ENCODE measurements at places on chromosomes 7 and 10.

GRCh38 chr10:20853276-20853675 lies 43.8 kb downstream of the NEBL start:
- no peak for DNase-seq

DNA sequence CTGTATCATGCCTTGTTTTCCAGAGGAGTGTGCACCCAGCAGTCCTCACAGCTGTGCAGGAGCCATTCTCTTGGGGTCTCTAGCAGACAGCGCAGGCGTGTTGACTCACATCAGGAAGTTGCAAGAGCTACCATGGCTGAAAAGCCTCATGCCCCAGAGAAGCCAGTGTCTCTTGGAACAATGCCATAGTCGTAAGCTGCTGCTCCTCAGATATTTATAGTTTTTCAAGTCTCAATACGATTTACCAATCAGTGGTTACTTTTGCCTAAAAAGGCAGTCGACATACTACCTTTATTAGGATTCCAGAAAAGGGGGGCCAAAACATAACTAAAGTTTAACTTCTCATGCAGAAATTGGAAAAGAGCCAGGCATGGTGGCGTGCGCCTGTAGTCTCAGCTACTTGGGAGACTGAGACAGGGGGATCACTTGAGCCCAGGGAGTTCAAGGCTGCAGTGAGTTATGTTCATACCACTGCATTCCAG lies 407.7 kb downstream of the PARD3 start:
- DNase-seq, result no peak

GRCh38 chr10:127117125-127117524 lies 79.3 kb downstream of the INSYN2A start:
- DNase-seq, result peak; percentile 71

- no peak for DNase-seq
Measured at GRCh38 chr10:73262105-73262730, 9.8 kb upstream of the MRPS16 start.

GRCh38 chr7:136326045-136326609 lies 349.0 kb upstream of the MTPN start:
- DNase-seq, result no peak

DNA sequence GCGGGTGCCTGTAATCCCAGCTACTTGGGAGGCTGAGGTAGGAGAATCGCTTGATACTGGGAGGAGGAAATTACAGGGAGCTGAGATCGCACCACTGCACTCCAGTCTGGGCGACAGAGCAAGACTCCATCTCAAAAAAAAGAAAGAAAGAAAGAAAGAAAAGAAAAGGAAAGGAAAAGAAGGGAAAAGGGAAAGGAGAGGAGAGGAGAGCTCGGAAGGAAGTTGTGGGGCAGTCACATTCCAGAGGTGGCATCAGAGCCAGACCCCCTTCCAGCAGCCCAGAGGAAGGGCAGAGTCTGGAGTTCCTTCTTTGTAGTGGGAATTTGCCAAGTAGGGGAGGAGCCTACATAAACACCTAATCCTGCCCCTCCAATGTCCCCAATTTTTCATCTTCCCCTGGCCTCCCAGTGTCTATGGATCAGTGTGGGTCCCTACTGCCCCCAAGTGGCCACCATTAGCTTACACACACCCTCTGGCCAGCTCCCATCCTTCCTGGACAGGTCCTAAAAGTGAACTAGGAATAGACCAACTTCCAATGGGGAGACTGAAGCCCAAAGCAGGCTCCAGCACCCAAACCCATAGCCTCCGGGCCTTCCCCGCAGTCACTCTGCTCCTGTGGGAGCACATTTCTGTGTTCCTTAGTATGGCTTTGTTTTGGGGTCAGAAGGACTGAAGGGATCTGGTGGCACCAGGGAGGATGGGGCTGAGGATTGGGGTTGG lies 39.6 kb upstream of the HSPB1 start:
- DNase-seq, result no peak

DNA sequence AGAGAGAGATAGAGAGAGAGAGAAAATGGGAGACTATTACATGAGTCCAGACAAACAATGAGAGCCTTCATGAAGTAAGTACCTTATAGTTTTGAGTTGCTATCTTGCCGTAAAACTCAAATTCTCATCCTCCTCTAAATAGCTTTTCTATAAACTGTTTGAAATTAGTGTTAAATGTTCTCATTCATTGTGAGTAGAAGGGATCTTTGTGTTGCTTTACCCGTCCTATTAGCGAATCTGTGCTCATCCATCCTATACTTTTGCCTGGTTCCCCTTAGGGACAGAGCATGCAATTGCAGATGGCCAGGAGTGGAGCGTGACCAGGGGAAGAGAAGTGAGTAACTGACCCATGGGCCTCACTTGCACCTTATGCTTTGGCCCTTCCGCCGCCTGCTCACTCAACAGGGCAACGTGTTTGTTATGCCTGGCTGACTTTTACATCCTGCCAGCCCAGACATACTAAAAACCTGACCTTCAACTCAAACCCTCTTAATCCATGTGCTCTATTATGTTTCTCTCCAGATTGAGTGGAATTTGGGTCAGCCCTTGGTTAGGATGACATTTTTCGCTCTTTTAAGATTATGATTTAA lies 244.2 kb upstream of the YAE1 start:
- no peak for DNase-seq

DNA sequence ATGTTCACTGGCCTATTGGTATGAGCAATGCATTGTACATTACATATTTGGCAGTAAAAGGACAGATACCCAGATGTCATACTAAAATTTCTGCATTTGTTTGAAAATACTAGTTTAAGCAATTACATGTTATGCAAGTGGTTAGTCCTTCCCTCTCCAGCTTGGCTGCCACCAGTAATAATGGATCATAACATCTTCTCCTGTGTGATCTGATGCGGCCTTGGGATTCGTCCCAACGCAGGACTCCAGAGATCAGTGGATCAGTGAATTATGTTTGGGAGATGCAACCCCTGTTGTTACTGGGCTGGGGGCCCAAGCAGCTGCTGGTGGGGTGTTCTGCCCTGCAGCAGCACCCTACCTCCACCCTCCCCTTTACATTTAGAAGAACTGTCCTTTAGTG lies 11.2 kb upstream of the PDK4 start:
- peak; percentile 60 for DNase-seq

GRCh38 chr10:101611096-101611905 lies 23.2 kb downstream of the DPCD start:
- no peak for DNase-seq

DNA sequence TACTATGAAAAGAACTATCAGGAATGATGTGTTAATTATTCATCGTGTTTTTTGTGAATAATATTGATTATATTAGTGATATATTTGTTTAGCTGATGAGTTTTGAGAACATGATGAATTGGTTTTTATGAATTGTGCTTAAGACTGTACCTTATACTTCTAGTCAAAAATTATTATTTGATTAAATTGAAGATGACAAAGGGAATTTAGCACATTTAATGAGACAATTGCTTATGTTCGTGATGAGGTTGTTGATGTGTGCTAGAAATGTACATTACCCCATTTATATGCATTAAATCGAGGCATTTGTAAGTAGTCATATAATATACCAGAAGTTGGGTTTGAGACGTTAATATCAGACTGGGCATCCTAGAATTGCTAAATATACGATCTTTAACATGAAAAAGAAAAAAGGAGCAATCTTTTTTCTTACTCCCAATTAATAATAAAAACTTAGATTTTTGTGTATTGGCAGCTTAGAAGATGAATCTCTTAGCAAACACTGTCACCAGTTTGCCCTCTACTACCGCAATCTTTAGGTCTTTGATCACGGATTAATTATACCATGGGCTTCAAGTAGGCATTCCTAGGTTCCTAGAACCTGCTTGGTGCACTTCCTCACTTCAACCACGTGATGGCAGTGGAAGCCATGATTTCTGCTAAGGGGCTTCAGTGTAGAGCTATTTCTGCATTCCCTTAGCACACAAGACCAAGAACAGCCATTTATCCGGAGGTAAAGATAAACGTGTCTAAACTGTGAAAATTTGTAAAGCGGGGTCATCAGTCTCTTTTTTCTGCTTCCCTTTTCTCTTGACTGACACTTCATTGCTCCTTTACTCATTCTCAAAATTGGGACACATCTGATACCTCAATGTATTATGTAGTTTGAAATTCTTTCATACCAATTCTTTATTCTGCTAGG lies 1.6 kb downstream of the KLHDC10 start:
- DNase-seq, result no peak

GRCh38 chr10:79353726-79354125 lies 6.5 kb downstream of the PPIF start:
- DNase-seq, result no peak

DNA sequence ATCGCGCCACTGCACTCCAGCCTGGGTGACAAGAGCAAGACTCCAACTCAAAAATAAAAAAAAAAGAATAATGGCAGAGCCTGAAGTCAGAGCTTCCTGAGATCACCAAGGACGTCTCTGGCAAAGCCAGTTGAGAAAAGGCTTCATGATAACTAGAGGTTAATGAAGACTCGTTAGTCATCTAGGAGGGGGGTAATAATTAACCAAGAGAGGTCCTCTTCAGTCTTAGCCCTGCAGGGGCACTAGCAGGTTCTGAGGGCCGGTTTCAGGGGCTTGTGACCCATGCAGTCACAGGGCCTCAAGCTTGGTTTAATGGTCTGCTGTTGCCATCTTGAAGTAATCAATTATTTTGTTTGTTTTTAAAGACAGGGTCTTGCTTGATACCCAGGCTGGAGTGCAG lies 28.6 kb upstream of the PROSER2 start:
- DNase-seq, result no peak

- no peak for DNase-seq
Measured at GRCh38 chr10:63593576-63593975, 72.4 kb downstream of the REEP3 start.

DNA sequence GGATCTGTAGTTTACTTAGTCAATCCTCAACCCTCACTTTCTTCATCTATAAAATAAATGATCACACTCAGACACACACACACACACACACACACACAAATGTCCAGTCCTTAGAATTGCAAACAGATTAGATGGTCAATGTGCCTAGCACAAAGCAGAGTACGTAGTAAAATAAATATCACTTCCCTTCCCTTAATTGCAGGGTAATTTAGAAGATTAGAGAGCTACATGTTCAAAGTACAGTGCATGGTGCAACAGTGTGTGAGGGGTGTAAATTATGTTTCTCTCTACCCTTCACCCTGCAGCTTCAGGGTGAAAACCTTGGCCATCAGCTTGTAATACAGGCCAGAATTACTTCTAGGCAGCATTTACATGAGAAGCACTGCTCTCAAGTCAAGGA lies 187.0 kb upstream of the GHITM start:
- no peak for DNase-seq

DNA sequence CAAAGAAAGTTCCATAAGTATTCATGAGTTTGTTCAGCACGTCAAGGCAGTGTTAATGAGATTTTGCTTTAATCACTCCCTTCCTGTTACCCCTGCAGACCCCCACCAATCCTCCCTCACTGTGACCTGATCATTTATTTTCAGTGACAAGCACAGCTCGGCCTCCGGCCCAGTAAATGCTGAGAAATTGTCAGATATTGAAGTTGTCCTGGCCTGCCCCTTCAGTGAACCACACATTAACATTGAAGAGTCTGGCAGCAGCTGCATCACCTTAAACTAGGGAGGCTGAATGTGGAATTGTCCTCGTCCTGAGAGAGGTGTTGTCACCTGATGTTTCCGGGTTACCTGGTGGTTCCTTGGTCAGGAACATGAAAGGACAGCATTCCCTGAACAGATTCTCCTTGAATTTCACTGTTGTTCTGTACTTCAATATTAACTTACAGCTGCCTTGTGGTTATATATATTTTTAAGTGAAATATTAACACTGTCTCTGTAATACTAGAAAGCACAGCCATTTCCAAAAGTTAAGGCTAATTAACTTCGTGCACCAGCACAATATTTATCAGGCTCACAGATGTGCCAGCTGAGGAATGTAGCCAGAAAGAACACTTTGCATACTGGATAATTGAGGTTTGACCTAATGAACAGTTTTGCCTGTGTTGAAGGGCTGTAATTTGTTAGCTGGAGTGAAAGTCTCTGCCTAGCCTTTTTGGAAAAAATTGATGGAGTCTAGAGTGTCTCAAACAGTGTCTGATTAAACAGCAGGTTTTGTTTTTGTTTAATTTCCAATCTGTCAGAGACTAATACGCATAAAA lies 265.3 kb downstream of the HDAC9 start:
- no peak for DNase-seq

DNA sequence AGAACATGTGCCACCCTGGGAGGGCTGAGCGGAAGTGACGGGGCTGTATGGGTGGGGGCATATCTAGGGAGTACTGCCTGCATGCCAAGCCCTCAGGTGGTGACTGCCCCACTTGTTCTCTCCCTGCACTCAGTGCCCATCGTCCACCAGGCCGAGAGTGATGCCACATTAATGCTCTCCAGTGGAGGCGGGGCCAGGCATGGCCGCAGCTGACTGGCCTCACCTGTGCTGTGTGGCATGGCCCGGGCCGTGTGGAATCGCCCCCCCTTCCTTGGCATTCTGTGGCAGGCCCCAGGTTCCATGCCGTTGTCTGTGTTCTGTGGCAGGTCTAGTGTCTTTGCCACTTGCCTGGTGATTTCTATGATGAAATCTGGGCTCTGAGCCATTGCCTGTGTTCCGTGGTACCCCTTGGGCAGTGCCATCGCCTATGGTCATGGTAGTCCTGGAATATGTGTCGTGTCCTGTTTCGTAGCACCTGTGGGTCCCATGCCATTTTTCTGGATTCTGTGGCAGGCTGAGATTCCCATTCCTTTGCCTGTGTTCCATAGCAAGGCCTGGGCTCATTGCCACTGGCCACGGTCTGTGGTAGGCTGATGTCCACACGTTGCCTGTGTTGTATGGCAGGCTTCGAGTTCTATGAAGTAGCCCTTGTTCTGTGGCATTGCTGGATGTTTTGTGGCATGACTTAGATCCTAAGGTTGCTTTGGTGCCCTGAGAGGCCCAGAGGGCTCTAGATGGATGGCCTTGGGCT lies 8.9 kb downstream of the FLNC start:
- DNase-seq, result peak; percentile 34

DNA sequence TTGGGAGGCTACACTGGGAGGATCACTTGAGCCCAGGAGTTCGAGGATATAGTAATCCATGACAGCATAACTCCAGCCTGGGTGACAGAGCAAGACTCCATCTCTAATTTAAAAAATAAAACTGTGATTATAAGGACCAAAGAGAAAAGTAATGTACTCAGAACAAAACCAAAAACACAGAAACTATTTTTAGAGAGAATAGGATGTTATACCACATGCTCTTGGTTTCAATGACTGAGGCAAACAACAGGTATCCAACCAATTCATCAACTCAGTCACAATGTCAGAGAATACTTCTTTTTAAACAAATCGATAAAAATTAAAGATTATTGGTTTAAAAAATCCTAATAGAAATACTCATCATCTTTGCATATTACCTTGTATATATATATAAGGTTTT lies 186.7 kb downstream of the TPK1 start:
- no peak for DNase-seq

Measured in left ventricle myocardium superior (tissue), 1 donor.